ENCODE measurements at places on chromosomes 6 and 20.

DNA sequence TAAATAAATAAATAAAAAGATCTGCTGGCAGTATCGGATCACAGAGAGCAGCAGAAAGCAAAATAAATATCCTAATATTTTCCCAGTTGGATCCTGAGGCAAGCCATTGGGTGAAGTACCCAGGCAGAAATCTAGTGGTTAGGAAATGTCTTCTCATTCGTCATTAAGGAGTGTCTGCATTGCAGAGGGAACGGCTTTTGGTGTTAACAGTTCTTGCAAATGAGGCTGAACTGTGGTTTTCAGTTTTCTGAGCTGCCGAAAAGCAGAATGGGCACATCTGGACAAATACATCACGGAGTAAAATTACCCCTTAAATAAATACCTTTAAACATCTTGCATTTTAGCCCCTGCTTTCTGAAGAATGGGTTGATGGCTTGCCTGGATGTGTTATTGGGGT, 82.3 kb upstream of the MPC1 start:
- DNase-seq, result no peak

DNA sequence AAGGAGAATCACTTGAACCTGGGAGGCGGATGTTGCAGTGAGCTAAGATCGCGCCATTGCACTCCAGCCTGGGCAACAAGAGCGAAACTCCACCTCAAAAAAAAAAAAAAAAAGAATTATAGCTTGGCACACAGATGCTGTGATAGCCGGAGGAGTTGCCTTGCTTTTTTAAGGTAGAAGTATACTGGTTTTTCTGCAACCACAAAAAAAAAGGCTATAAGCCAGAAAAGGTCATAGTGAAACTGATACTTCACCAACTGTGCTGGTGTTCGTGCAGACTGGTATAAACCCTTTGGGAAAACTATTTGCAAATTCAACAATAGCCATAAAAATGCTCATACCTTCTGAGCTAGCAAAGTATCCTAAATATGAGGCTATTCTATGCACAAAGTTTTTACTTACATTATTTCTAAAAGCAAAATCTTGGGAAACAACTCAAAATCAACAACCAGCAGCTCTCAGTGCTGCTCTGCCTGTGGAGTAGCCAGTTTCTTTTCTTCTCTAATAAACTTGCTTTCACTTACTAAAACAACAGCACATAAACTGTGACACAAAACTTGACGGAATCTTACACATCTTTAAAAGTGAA, 44.0 kb downstream of the B4GALT5 start:
- no peak for DNase-seq

DNA sequence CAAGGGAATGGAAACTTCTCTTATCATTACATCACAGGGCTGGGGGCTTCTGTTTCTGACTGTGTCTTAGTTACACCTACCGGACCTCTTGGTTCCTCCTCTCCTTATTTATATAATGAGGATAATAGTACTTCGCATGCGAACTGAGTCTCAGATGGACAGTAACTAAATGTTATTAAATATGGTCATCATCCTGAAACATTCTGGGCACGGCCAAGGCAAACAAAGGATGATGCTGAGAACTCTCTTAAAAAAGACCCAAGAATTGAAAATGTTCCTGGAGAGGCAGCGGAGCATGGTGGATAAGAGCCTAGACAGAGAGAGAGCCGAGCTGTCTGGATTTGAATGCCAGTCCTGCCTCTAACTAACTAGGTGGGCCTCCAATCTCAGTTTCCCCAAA, 119.8 kb upstream of the SASH1 start:
- no peak for DNase-seq

GRCh38 chr20:64139199-64140060, 24.8 kb upstream of the MYT1 start:
- DNase-seq, result no peak

DNA sequence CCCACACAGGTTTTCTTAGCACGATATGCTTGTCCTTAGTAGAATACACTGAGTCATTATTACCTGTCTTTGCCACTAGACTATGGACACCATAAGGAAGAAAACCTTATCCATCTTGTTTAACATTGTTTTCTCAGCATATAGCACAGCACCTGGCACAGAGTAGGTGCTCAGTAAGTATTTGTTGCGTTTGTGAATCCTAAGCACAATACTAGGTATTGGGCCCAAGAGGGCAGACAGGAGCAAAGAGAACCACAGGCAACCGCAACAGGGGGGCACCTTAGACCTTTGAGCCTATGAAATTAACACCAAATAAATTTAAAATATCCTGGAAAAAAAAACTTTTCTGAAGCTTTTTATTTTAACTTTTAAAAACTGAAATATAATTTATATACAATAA, 3.7 kb upstream of the NCOA6 start:
- DNase-seq, result no peak

GRCh38 chr20:740162-740561, 28.1 kb downstream of the SLC52A3 start:
- no peak for DNase-seq

GRCh38 chr6:154766288-154766687, 33.1 kb downstream of the SCAF8 start:
- no peak for DNase-seq

GRCh38 chr6:159969921-159970320, 1.0 kb downstream of the IGF2R start:
- DNase-seq, result no peak

DNA sequence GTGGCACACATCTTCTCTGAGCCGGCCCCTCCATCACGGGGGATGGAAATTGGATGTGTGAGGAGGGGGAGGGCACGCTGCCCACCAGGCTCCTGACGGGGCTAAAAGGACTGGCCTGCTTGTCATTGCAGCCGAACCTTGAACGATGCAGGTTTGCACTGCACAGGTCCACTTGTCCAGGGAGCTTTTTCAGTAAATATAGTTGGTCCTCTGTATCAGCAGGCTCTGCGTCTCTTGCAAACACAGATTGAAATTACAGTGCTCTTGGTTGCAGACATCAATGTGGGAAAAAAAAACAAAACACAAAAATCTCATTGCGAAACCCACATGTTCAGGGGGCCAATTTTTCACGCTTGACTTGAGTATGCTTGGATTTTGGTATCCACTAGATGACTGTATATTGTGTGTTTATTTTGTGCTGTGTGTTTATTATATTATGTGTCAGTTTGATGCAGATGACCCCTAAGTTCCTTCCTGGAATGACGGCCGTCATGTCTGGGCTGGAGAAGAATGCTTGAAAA, 29.2 kb downstream of the ERMARD start:
- DNase-seq, result no peak

DNA sequence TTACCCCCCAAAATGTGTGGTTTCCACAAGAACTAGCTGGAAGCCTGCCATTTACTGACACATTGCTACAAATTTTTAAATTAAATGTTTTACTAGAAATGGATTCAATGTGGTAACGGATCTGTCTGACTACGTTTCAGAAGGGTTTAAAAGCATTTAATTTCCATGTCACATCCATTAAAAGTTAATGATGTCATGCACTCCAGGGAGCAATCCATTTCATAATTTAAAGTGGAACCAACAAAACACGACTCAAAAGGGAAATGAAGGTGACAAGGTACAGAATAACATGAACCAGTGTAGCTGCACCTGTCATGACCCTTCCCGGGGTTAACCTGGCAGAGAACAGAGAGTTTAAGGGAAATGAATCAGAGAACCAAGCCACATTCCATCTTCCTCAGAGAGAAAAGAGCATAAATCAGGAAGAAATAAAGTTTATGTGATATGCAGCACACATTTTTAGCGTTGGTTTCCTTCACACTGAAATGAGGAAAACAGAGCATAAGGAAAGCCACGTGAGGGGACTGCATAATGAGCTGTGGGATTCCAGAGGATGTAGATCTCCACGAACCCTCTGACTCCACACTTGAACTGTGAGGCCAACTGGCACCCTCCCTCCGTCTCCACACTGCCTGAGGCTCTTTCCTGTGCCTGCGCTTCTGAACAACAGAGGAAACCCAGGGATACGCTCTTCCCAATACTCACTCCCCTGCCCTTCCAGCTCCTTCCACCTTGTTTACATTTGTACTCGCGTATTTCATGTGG, 170.3 kb upstream of the AHI1 start:
- no peak for DNase-seq

GRCh38 chr6:55319961-55320695, 7.1 kb upstream of the GFRAL start:
- DNase-seq, result no peak

DNA sequence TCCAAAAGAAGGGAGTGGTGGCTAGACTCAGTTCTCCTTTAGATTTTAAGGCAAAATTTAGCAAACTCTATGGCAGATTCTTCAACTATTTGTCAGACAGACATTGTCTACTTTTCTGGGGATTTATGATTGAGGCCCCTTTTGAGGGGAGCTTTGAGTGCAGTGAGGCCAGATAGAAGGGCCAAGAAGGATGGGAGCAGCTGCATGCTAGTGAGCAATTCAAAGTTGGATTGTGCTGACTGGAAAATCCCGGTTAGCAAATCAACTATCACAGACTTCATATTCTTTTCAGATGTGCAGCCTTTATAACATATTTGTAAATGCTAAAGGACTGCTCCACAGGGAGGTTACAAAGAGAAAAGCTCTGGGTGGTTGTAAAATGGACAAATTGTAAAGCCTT, 35.0 kb upstream of the ESR1 start:
- no peak for DNase-seq

DNA sequence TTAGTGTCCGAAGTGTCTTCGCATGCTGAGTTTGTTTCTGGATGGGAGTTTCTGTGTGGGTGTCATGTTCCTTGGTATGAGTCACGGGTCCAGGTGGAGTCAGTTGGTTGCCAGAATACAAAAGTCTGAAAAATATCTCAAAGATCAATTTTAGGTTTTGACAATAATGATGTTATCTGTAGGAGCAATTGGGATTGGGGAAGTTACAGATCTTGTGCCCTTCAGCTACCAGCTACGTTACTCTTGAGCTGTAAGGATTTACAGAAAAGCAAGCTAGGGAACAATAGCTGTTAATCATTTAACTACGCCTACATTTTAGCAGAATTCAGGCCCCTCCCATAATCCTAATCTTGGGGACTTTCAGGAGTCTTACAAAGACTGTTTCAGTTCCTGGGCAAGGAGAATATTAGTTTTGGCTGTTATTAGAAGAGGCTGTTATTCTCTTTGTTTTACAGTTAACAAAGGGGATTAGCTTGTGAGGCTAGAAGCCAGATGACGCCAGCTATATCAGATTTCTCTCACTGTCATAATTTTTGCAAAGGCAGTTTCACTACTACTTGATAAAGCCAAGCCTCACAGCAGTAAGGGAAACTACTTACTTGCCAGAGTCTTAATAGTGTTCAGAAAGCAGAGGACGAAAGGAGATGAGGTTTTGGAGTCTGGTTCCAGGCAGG, 15.4 kb upstream of the SLC22A16 start:
- DNase-seq, result no peak

All from NCI-H187 (cell line).